ENCODE measurements at places on chromosomes 12 and 14. TPM values are rescaled to one million over a fixed set of nuclear protein-coding genes. Genes with fewer than 3 reads are reported as not detected.

Gene RHOJ
- not detected for total RNA-seq

Gene PTPRB
- total RNA-seq: not detected

Gene TMPRSS12
- not detected for total RNA-seq

Gene C1R
- 3.3 TPM for total RNA-seq

Gene LRRC9
- total RNA-seq: not detected

Gene KRT75
- total RNA-seq: not detected

Data from T-helper 1 cell treated with Interleukin-12 subunit alpha and Interleukin-12 subunit beta and Interleukin-4 antibody, amounts not matched to agents 30 ng/mL and 1 ng/mL, for 36 hours (primary cell).